ENCODE measurements at places on chromosomes 2 and 18.

DNA sequence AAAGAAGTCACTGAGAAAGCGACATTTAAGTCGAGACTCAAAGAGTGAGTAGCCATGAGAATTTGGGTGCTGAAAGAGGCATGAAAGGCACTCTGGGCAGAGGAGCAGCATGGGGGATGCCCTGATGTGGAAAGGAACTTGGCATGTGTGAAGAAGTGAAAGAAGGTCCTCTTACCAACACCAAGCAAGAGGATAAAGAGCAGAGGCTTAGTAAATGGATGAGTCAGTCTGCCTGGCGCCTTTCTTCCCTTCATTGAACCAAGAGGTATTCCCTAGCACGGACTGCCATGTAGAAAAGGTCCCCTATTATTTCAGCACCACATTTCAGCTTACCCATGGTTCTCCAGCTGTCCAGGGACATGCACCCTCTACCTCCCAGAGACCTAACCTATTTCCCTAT is 221.1 kb upstream of the NRP2 start:
- no peak for DNase-seq

DNA sequence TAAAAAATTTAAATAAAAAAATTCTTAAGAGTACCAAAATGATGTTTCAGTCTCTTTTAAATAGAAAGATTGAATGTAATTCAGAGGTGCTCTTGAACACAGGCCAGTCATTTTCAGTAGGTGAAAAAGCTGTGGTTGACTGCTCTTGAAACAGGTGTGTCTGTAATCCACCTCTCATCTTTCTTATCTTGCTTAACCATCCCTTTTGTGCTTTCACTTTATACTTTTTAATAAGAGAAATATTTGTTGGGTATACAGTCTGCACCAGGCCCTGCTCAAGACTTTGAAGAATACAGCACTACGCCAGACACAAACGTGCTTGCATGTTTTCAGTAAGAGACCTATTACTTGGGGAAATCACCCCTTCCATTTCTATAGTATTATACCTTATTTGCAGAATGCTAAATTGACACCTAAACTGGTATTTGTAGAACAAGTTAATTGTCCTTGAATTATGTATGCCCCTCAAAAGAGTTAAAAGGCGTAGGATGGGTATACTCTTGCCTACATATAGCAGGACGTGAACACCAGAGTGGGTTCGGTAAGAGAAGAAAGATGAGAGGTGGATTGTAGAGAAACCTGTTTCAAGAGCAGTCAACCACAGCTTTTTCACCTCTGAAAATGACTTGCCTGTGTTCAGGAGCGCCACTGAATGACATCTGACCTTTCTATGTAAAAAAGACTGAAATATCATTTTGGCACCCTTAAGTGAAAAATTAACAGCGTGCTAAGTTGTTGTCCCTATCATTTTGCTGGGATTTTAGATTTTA is 4.0 kb upstream of the RTN4 start:
- no peak for DNase-seq

DNA sequence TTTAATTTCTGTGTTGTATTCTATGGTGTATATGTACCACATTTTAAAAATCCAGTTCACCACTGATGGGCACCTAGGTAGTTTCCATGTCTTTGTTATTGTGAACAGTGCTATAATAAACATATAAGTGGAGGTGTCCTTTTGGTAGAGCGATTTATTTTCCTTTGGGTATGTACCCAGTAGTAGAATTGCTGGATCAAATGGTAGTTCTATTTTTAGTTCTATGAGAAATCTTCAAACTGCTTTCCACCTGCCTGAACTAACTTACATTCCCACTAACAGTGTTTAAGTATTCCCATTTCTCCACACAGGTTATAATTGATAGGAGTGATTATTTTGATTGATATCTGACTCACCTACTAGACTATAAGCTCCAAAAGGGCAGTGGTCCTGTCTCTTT is 148.2 kb downstream of the BABAM2 start:
- no peak for DNase-seq

GRCh38 chr2:11203480-11203879 is 48.2 kb downstream of the SLC66A3 start:
- DNase-seq = no peak
